ENCODE measurements at places on chromosomes 13 and 19. TPM values are rescaled to one million over a fixed set of nuclear protein-coding genes. Genes with fewer than 3 reads are reported as not detected.

Gene MAMSTR
- 27.3 TPM for total RNA-seq

Gene DZIP1
- total RNA-seq: 2.9 TPM

DNA sequence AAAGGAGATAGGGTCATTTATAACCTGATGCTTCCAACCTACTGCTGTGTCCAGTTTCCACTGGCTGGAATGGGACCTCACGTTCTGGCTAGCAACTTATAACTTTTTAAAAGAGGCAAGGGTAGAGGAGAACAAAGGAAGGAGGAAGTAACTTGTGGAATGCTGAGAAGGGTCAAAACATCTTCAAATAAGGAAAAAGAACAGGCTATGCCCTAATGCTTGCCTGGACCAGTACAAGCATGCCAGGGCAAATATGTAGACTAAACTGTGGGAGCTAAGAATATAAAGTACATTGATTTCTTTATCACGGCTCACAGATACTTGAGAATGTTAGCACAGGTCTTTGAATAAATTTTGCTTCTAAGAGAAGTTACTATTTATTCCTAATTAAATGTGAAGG, 1.5 kb upstream of the ZNF561 start:
- peaks cover 15% of the 10 kb centered on the region for H3K4me1 ChIP-seq
- H3K4me3 ChIP-seq: no peak overlapping the region
- no peaks in the 10 kb centered on the region for H3K27me3 ChIP-seq
- no peak overlapping the region for H3K27ac ChIP-seq
- peaks cover 14% of the 10 kb centered on the region for H3K36me3 ChIP-seq
- no peak for DNase-seq

DNA sequence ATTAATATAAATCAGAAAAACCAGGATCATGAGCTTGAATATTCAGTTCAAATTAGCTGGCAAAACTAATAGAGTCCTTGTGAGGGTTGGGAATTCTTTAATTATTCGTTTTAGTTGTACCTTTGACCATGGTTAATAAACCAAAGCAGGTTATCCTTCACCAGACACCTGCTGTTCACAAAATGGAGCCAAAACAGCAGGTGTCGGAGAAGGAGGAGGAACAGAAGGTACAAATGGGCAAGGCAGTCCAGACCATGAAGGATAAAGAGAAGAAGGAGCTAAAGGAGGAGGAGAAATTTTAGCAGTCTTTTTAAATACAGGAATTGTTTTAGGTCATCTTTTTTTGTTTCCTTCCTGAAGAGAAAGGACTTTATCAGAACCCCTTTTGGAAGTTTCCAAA, 106.1 kb downstream of the NHLRC3 start:
- H3K4me1 ChIP-seq: no peaks in the 10 kb centered on the region
- no peaks in the 10 kb centered on the region for H3K36me3 ChIP-seq
- H3K27ac ChIP-seq: no peak overlapping the region
- no peaks in the 10 kb centered on the region for H3K27me3 ChIP-seq

GRCh38 chr13:23817136-23817535, 72.1 kb downstream of the MIPEP start:
- H3K4me3 ChIP-seq: no peak overlapping the region
- no peak overlapping the region for H3K27ac ChIP-seq
- no peaks in the 10 kb centered on the region for H3K4me1 ChIP-seq
- peaks cover 2% of the 10 kb centered on the region for H3K36me3 ChIP-seq
- DNase-seq: no peak
- H3K27me3 ChIP-seq: no peaks in the 10 kb centered on the region

DNA sequence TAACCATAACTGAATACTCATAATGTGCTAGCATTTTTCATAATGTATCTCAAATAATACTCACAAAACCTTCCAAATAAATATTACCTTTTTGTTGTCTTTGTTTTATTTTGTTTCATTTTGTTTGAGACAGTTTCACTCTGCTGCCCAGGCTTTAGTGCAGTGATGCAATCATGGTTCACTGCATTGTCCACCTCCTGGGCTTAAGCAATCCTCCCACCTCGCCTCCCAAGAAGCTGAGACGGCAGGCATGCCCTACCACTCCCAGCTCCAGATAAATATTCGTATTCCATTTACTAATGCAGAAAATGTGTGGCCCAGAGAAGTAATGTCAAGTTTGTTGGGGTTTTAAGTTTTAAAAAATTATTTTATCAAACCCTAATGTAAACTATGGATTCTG, 739.1 kb downstream of the GPC5 start:
- no peak overlapping the region for H3K27ac ChIP-seq
- no peaks in the 10 kb centered on the region for H3K4me1 ChIP-seq
- H3K27me3 ChIP-seq: no peaks in the 10 kb centered on the region
- no peak for DNase-seq
- H3K4me3 ChIP-seq: no peak overlapping the region

DNA sequence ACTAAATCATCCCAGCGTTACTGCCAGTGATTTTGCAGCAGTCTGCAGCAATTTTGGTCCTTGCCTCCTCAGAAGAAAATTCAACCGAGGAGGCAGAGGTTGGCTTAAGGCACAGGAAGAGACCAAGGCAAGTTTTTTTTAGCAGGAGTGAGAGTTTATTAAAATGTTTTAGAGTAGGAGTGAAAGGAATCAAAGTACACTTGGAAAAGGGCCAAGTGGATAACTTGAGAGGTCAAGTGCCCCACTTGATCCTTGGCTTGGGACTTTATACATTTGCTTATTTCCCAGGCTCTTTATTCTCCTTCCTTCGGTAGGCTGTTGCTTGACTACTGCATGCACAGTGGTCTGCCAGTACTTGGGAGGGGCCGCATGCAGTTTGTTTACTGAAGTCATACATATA, 2.9 kb upstream of the ZNF134 start:
- no peak for DNase-seq
- H3K36me3 ChIP-seq: peaks cover 12% of the 10 kb centered on the region
- no peaks in the 10 kb centered on the region for H3K27me3 ChIP-seq
- H3K27ac ChIP-seq: no peak overlapping the region
- no peak overlapping the region for H3K4me3 ChIP-seq
- H3K4me1 ChIP-seq: no peaks in the 10 kb centered on the region

- H3K4me1 ChIP-seq: no peaks in the 10 kb centered on the region
- no peak overlapping the region for H3K4me3 ChIP-seq
- no peaks in the 10 kb centered on the region for H3K36me3 ChIP-seq
- DNase-seq: no peak
Observed at GRCh38 chr13:85655040-85655439, 144.2 kb downstream of the SLITRK6 start.

GRCh38 chr19:8233370-8233769, 24.2 kb downstream of the CERS4 start:
- no peaks in the 10 kb centered on the region for H3K27me3 ChIP-seq
- no peaks in the 10 kb centered on the region for H3K36me3 ChIP-seq
- no peak overlapping the region for H3K4me3 ChIP-seq

DNA sequence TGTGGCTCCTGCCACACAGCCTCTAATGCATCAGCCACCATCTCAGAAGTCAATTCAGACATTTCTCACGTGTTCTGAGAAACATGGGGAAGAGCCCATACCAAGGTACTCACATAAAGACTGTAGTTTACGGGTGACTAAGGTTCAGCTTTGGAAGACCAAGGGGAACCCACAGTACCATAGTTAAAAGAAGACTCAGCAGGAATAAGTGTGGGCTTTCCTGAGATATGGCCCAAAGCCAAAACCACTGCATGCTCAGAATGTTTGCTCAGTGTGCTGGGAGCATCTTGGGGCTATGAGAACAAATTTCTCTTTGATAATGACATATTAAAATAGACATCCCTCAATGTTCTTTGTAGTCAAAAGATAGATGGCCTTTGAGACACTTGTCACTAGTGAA, 283.8 kb downstream of the DCT start:
- no peak for DNase-seq
- no peak overlapping the region for H3K4me3 ChIP-seq
- H3K4me1 ChIP-seq: no peaks in the 10 kb centered on the region

Data from psoas muscle (tissue), 8 donors.